Melanocyte of skin (primary cell): ENCODE measurements at places on chromosomes 3 and 15. TPM values are rescaled to one million over a fixed set of nuclear protein-coding genes. Genes with fewer than 3 reads are reported as not detected.

Gene PATL2
- total RNA-seq, result 3.0 and 3.1 TPM in 2 replicates

Gene SCAMP5
- 8.4 and 10.3 TPM in 2 replicates for total RNA-seq

Gene TCAIM
- total RNA-seq, result 21.6 and 30.2 TPM in 2 replicates

Gene TNFSF10
- total RNA-seq, result 0.36 and 1.0 TPM in 2 replicates

Gene MESP1
- total RNA-seq, result 0.34 and 0.73 TPM in 2 replicates

Gene NR1I2
- total RNA-seq, result 0.15 TPM in 1 of 2 replicates, not detected in the other

Gene SLC35G2
- 1.7 and 1.8 TPM in 2 replicates for total RNA-seq

Gene IL17RD
- total RNA-seq, result 0.69 and 2.9 TPM in 2 replicates

Gene EFCC1
- 0.69 and 0.73 TPM in 2 replicates for total RNA-seq

Gene TGM4
- total RNA-seq, result not detected in 2 replicates

Gene CORO2B
- total RNA-seq, result 1.4 and 2.3 TPM in 2 replicates

Gene MAGI1
- 1.0 and 4.0 TPM in 2 replicates for total RNA-seq

Gene GOLGA8J
- under 0.01 TPM in 1 of 2 replicates, not detected in the other for total RNA-seq

Gene FAM240A
- total RNA-seq, result not detected in 2 replicates

Gene KCNAB1
- 1.0 and 1.1 TPM in 2 replicates for total RNA-seq

Gene CPNE9
- not detected in 2 replicates for total RNA-seq

Gene CLEC3B
- not detected in 2 replicates for total RNA-seq

Gene MCF2L2
- total RNA-seq, result 0.62 and 0.67 TPM in 2 replicates

Gene RTP1
- not detected in 2 replicates for total RNA-seq

Gene C3orf80
- under 0.01 TPM in 1 of 2 replicates, not detected in the other for total RNA-seq

Gene UROC1
- total RNA-seq, result not detected in 2 replicates

Gene SUSD5
- 7.9 and 11.7 TPM in 2 replicates for total RNA-seq

Gene THPO
- not detected in 2 replicates for total RNA-seq

Gene SH2D7
- total RNA-seq, result not detected in 2 replicates

Gene TMEM158
- 2.4 and 9.8 TPM in 2 replicates for total RNA-seq

Gene SLC12A1
- under 0.01 TPM in 1 of 2 replicates, not detected in the other for total RNA-seq

Gene C2CD4A
- total RNA-seq, result not detected in 2 replicates

Gene AADACL2
- not detected in 2 replicates for total RNA-seq

Gene CLDN18
- not detected in 2 replicates for total RNA-seq

Gene IGF2BP2
- total RNA-seq, result 44.3 and 45.7 TPM in 2 replicates

Gene COL7A1
- total RNA-seq, result 2.0 and 4.8 TPM in 2 replicates

Gene ACKR2
- total RNA-seq, result under 0.01 and 0.93 TPM in 2 replicates

Gene GOLGA6L7
- total RNA-seq, result not detected in 2 replicates

Gene SLC22A14
- under 0.01 and 0.15 TPM in 2 replicates for total RNA-seq

Gene ISLR
- not detected in 2 replicates for total RNA-seq

Gene GOLGA6L9
- total RNA-seq, result 0.67 and 1.1 TPM in 2 replicates

Gene THRB
- total RNA-seq, result under 0.01 TPM in 1 of 2 replicates, not detected in the other

Gene CNTN3
- under 0.01 and 0.93 TPM in 2 replicates for total RNA-seq

Gene LRRC49
- 3.7 and 3.9 TPM in 2 replicates for total RNA-seq

Gene RETNLB
- not detected in 2 replicates for total RNA-seq

Gene CPN2
- total RNA-seq, result not detected in 2 replicates

Gene CASR
- total RNA-seq, result not detected in 2 replicates

Gene MGLL
- total RNA-seq, result 3.4 and 5.8 TPM in 2 replicates

Gene CTDSPL
- total RNA-seq, result 12.4 and 80.3 TPM in 2 replicates
